Mesothelial cell of epicardium (in vitro differentiated cells): ENCODE measurements at places on chromosomes 13 and 19.

DNA sequence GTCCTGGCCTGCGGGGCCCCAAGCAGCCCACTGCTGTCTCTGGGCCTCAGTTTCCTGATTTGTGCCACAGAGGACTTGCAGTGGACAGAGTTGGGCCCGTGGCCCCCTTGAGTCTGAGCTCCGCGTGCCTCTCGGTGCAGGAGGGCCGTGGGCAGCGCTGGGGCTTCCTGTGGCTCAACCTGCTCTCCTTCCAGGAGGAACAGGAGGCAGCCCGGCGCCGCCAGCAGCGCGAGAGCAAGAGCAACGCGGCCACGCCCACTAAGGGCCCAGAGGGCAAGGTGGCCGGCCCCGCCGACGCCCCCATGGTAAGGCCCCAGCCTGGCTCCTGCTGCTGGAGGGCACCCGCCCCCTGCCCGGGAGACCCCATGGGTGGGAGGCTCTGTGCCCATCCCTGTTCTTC lies 25.9 kb downstream of the PLEKHJ1 start:
- DNase-seq, result no peak

- no peak for DNase-seq
These were observed 6.0 kb downstream of the C13orf42 start for GRCh38 chr13:51105046-51105445.

DNA sequence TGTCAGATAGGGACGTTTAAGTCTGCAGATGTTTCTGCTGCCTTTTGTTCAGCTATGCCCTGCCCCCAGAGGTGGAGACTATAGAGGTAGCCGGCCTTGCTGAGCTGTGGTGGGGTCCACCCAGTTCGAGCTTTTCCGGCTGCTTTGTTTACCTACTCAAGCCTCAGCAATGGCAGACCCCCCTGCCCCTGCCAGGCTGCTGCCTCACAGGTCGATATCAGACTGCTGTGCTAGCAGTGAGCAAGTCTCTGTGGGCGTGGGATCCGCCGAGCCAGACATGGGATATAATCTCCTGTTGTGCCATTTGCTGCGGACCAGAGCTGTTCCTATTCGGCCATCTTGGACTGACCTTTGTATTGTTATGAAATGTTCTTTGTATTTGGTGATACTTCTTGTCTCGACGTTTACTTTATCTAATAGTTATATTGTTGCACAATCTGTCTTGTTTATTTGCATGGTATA lies 46.3 kb downstream of the NBEA start:
- DNase-seq, result no peak

- no peak for DNase-seq
These were observed 182.8 kb downstream of the FOXO1 start for GRCh38 chr13:40483601-40484000.

DNA sequence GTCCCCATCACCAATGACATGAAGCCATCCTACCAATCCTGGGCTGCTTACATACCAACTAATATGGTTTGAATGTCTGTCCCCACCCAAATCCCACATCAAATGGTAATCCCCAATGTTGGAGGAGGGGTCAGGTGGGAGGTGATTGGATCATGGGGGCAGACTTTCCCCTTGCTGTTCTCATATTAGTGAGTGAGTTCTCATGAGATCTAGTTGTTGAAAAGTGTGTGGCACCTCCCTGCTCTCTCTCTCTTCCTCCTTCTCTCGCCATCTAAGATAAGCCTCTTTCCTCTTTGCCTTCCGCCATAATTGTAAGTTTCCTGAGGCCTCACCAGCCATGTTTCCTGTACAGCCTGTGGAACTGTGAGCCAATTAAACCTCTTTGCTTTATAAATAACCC lies 53.6 kb upstream of the FAM124A start:
- DNase-seq, result no peak

GRCh38 chr13:98548230-98548629 lies 28.7 kb downstream of the STK24 start:
- no peak for DNase-seq

DNA sequence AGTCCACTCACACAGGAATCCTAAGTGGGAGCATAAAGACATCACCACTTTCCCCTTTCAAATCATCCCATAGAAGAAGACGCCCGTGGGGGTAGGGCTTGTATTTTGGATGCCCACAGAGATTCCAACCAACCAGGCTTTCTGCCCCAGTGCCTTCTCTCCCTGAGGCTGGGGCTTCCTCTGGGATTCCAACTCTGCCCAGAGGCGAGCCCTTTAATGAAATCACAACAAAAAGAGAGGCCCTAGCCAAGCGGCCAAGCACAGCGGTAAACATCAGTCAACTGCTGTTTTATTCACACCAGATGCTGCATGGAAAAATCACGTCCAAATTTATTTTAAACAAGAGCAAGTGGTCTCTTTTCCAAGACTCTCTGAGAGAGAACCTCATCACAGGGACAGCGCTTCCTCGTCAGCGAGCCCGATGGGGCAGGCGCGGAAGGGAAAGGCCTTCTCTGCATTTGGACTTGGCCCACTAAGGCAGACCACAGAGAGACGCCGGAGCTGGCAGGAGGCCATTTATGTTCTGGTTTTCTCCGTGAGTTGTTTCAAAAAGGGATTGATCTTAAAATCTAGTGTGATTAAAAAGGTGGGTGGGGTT lies 31.5 kb downstream of the ADPRHL1 start:
- no peak for DNase-seq
